MM.1S (cell line): ENCODE measurements at places on chromosomes 1 and 21.

DNA sequence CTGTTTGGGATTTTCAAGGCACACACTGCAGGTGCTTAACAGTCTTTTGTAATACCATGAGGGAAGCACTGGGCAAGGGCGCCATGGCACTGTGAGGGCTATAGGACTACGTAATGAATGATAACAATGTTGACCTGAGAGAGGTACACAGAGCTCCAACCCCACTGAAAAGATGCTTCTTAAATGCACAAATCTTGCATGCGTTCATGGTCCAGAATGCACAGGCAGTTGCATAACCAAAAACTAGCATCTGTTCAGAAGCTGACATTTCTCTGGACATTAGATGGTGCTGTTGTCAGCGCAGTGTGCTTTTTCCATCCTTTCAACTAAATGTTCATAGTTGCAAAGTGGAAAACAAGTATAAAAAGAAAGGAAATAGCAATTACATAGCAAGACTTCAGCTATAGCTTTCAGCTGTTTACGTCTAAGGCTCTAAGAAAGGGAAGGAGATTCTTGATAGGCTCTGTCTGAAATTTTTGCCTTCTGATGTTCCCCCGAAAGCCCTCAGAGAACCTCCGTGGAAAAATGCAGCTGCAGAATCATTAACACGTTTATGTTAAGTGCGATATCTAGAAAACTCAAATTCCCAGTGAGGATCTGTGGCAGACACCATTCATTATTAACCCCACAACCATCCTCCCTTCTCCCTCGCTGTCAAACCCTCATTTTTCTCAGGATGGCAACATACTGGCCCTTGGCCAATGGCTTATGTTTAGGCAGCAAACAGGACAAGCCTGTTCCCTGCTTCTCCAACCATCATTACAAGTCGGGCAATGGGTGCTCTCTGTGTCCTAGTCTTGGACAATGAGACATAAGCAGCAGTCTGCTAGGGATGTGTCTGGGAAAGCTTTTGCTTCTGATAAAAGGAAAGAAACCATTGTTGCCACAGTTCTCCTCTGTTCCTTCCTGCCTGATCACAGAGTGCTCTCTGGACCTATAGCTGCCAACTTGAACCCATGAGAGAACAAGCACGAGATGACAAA lies 8.2 kb upstream of the TARBP1 start:
- DNase-seq = peak; percentile 51

DNA sequence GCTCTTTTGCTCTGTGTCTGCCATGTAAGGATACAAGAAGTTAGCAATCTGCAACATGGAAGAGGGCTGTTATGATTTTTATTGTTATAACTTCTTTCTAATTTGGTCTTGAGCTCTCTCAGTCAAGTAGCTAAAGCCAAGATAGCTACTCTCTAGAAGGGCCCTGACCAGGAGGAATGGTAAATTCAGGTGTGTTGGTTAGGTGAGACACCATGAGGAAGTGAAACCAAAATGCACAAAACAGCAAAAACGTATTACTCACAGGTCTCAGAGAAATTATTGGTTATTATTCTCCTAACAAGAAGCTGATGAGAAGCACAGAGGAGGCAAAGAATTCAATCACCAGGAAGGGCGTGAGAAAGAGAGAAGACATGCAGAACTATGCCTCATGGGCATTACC lies 51.8 kb upstream of the INSL5 start:
- peak; percentile 86 for DNase-seq

DNA sequence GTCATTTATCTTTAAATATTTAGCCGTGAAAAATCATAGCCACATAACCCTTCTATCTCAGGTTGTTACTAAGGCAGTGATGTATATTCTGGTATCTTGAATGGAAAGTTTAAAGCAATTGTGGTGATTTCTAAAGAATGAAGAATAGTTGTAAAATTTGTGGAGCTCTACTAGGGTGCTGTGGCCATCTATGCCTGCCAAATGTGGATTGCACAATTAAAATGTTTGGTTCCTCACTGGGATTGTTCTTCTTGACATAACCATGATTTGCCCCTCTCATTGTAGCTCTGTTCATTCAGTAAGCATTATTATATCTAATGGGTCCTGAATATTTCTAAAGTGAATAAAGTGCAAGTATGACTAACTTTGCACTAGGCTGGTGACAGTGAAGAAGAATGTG lies 50.1 kb downstream of the AK4 start:
- no peak for DNase-seq

GRCh38 chr1:145886390-145886789 lies 724 bp upstream of the ANKRD35 start:
- DNase-seq = no peak

DNA sequence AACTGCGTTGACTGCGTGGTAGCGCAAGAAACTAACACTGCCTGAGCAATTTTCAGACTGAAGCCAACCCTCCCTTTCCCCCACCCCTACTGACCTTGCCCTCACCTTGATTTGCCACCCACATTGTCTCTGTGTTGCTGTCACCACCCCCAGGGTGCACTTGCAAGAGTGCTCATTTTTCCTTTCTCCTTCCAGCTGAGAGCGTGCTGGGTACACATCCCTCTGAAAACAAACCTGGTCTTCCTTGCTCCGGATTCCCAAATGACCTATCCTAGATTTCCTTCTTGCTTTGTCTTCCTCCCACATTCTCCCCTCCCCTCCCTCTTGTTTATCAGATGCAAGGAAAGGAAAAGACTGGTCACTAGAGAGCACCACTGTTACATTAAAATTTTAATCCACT lies 24.2 kb downstream of the MPZ start:
- no peak for DNase-seq

DNA sequence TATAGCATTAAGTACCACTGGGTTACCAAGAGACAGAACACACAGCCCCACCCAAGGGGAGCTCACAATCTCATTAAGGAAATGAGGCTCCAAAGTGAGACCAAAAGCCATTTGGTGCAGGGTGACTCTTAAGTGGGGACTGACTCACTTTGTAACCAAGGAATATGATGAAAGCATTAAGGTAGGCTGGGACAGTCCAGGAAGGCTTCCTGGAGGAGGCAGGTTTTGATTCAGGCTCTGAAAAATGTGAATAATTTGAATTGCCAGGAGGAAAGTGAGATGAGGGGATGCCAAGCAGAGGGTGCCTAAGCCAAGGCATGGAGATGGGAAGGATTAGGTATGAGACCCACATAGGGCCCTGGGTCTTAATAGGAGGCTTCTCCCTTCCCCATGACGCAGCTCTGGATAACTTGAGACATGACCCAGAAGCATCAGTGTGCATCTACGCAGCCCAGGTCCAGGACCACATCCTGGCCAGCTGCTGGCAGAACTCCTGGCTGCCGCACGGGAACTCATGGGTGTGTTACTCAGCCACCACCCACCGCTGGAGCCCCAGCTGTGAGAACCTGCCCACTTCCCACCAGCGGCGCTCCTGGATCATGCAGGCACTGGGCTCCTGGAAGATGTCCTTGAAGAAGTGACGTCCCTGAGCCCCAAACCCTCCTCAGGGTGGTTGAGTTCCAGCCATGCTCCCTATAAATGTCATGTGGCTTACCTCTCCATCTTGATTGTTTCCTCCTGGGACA lies 5.9 kb upstream of the TTC4 start:
- no peak for DNase-seq

DNA sequence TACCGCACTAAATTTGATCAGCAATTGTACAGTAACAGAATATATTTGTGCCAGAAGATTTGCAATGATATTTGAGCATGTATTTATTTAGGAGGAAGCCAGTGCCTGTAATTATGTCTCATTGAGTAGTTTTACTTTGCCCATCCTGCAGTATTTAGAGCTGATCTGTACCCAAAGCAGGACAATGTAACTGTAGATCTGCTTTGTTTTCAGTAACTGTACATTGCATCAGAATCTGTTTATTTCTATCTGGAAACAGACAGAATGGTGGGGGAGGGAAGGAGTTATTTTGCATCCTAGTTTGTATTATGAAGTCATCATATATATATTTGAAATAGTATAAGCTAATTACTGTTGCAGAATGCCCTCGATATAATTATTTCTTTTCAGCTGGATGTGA lies 36.2 kb upstream of the LRRC8C start:
- no peak for DNase-seq

- DNase-seq = no peak
Measured at GRCh38 chr1:58585581-58586151, 8.6 kb upstream of the TACSTD2 start.

- DNase-seq = peak; percentile 63
Measured at GRCh38 chr1:107460035-107460434, 319.2 kb downstream of the NTNG1 start.

- DNase-seq = no peak
Measured at GRCh38 chr1:46659307-46659870, 8.8 kb downstream of the ATPAF1 start.

DNA sequence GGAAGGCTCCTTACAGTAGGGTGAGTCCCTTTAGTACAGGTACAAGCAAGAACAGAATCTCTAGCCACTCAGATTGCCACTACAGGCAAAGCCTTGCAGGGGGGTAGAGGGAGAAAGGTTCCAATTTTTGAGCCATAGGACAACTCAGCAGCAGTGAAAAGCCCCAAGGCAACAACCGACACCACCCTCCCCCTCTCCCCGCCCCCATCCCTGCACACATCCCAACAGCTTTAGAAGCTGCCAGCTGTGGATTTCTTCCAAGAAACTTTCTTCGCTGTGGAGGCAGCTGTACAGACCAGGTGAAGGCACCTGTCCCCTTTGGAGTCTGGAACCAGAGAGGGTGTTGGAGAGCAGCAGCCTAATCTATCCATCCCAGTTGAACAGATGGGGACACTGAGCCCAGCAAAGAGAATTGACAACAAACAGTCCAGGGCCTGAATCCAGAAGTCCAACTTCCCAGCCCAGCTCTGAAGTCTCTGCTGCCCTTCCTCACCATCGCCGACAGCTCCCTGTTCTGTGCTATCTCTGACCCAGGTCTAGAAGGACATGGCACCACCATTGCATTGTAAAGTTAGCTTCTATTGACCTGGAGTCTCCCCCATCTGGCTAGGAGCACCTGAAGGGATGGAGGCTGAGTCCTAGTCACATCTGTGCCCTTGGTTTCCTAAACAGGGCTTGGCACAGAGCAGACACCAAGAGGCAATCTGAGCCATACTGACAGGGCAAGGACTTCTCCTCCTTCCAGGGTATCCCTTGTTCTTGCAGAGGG lies 2.2 kb downstream of the TENT5B start:
- no peak for DNase-seq

DNA sequence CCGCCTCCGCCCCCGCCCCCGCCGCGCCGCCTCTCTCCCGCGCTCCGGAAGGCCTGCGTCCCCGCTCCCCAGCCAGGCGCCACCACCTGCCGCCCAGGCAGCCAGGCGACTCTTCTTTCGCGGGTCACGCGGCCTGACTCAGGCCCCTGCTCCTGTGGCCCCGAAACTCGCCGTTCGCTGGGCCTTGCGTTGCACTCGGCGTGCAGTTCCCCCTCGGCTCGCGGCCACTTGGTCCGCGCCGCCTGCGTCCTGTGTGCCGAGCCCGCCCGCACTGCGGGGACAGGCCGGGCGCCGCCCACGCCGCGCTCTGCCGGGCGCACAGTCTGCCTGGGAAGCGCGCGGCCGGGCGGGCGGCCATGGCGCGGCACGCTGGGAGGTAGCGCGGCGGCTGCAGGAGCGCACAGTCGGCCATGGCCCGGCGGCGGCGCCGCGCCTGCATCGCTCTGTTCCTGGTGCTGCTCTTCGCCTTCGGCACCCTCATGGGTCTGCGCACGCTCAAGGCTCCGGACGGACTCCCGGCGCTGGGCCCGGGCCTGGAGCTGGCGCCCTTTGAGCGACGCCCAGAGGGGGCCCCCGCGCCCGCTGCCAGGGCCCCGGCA lies at the start of gene MANEAL:
Gene MANEAL, plus strand, starts transcription at position 75 of the 599 bp plus-strand sequence. Its CDS starts 336 bp downstream, at position 411.
- peak; percentile 68 for DNase-seq

GRCh38 chr1:67675800-67676199 lies 9.2 kb upstream of the GADD45A start:
- peak; percentile 84 for DNase-seq

GRCh38 chr1:48930011-48930410 lies 153.3 kb upstream of the BEND5 start:
- no peak for DNase-seq

GRCh38 chr1:94083681-94084080 lies 37.3 kb downstream of the ABCA4 start:
- no peak for DNase-seq

DNA sequence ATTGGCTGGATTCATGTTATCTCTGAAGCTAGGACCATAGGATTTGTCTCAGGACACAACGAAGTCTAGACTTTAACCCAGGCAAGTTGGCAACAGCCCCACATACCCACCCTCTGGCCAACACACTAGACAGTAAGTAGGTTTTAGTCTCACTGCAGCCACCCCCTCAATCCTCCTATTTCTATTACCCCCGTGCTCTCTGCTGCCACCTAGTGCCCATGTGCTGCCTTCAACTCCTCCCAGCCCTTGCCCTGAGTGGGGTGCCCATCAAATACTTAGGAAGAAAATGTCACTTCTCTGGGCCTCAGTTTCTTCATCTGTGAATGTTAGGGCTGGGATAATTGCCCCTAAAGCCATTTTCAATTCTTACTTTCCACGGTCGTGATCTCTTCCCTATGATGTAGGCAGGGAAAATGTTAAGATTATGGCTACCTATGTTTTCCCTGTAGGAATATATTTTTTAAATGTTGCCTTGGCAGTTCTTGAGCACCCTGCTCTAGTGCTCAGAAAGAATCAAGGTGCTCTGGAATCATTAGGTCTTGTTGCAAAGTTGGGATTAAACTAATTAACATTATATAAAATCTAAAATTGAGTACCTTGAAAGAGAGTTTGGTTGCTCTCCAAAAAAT lies 213.0 kb downstream of the LMX1A start:
- DNase-seq = peak; percentile 54

GRCh38 chr1:171581766-171582165 lies 40.3 kb upstream of the MYOCOS start:
- no peak for DNase-seq

DNA sequence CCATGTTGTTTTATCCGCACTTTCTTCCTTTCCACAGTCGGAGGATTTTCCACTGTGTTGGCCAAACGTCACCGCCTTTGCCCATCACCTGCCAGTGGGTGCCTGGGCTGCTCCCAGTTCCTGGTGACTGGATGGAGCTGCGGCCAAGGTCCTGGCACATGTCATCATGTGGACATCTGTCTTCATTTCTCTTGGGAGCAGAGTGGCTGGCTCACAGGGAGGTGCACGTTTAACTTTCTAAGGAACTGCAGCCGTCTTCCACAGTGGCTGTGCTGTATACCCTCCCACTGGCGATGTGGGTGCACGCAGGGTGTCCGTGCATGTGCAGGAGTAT lies 19.5 kb upstream of the RNF223 start:
- no peak for DNase-seq
